ENCODE measurements at places on chromosomes 3 and 15.

- DNase-seq = no peak
Measured at GRCh38 chr15:98586066-98586465, 62.3 kb upstream of the IGF1R start.

GRCh38 chr3:80770106-80771074 is 991.1 kb downstream of the GBE1 start:
- peak; percentile 23 for DNase-seq

- DNase-seq = no peak
Measured at GRCh38 chr3:141812084-141812483, 48.9 kb downstream of the GRK7 start.

- peak; percentile 29 for DNase-seq
Measured at GRCh38 chr3:52533623-52534280, at the start of gene NT5DC2. TSS of gene NT5DC2 (minus strand) at chr3:52533857. CDS start at chr3:52533737, 120 bp downstream.

GRCh38 chr15:97944724-97945123 is 15.8 kb upstream of the ARRDC4 start:
- DNase-seq = no peak

- no peak for DNase-seq
Measured at GRCh38 chr3:187085933-187086332, 53.4 kb downstream of the RPL39L start.

- DNase-seq = no peak
Measured at GRCh38 chr15:101554115-101554915, 64.8 kb upstream of the PCSK6 start.

GRCh38 chr3:19547665-19548464 is 386.2 kb downstream of the EFHB start:
- DNase-seq = no peak

- no peak for DNase-seq
Measured at GRCh38 chr3:78348664-78349063, 1308.8 kb downstream of the ROBO2 start.

DNA sequence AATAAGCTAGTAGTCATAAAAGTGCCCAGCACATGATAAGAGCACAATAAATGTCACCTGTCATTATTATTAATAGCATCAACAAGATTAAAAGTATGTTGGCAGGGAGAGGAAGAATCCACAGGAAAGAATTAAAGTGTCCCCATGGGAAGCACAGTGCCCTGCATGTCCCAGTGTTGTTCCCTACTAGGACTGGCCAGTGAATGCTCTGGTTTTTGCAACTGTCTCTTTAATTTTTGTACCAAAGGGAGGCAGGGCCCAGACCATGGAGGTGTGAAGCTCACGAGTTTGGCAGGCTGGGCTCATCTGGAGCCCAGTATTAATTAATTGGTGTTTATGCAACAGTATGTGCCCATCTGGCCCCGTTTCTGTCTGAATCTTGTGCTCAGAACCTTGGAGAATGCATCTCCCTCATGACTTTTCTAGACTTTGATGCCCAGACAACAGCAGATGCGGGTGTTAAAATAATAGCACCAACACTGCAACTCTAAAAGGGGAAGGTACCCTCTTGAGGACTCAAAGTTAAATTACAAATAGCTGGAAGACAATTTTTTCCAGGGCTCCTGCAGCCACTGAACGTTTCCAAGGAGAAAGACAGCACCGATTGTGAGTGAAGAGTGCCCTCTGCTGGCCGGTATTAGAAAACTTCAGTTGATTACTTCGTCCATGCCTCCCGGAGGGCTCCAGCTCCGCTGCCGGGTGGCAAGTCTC is 71.9 kb upstream of the SPATA12 start:
- DNase-seq = peak; percentile 74

DNA sequence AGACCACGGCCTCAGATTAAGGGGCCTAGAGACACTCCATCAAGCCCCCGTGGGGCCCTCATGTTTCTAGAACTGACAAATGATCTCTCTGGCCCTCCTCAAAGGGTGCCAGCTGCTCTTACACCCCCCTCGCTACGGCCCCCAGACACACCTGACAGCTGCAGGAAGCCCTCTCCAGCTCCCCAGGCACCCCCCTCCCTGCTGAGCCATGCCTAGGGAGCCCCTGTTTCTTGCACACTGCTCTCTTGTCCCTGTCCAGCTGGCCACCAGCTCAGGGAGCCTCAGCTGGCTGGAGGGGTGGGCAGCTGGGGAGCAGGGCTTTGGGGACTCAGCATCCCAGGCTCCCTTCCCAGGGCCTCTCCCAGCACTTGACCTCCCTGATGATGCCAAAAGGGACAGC is 14.8 kb downstream of the TNK2 start:
- DNase-seq = no peak

DNA sequence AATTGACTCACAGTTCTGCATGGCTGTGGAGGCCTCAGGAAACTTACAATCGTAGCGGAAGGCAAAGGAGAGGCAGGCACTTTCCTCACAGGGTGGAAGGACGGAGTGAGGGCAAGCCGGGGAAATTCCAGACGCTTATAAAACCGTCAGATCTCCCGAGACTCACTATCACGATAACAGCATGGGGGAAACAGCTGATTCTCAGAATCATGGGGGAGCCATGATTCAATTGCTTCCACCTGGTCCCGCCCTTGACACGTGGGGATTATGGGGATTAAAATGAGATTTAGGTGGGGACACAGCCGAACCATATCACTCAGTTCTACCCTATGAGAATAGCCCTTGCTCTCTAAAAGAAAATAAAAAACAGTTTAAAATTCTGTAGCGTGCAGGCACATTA is 13.4 kb upstream of the SYNPR start:
- DNase-seq = no peak

GRCh38 chr3:62098646-62099365 is 274.5 kb downstream of the FEZF2 start:
- no peak for DNase-seq

DNA sequence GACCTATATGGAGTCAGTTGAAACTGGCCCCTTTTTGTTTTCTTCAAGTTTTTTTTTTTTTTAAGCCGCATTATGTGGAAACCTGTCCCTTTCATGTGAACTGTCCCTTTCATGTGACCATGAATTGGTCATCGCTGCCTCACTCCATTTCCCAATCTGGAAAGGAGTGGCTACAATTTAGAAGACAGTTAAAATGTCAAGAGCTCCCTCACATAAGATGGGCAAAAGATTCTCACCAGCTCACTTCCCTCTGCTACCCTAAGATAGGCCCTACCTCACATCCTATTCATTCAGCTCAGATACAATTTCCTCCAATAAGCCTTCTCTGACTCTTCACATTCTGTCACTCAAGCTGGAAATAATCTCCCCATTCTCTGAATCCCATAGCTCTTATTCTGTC is 111.3 kb upstream of the BCL6 start:
- no peak for DNase-seq

- no peak for DNase-seq
Measured at GRCh38 chr15:34460451-34460850, 22.8 kb upstream of the GOLGA8A start.

DNA sequence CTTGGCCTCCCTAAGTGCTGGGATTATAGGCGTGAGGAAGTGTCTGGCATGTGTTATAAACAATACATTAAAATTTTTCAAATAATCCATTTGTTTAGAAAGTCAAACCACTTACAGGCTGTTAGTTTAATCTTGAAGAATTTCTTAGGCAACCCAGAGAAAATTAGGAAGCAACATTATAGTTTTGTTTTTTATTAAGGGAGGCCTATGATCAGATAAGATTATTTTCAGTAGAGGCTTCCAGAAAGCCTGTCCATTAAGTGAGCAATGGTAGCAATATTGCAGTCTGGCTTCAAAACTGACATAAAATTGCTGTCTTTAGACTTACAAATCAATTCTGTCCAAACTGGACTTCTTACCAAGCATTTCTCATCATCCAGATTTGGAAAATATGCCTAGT is 49.6 kb downstream of the CD47 start:
- no peak for DNase-seq

GRCh38 chr15:60865507-60865906 is 363.6 kb downstream of the RORA start:
- DNase-seq = no peak

DNA sequence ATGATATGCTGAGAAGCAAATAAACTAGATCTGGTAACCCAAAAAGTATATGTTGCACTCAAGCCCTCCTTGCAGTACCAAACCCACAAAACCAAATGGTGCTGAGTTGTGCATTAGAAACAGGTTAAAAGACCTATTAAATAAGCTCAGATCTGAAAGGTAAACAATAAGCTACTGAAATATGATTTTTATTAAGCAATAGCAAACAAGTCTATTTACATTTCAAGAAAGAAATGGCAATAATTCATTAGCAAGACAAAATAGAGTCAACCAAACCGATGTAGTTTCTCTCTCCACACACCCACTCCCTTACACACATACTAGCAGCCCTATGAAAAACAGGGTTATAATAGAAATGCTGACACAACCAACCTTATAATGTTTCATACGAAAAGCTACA is 760.3 kb downstream of the FHIT start:
- no peak for DNase-seq

GRCh38 chr15:67511606-67512005 is 9.3 kb upstream of the C15orf61 start:
- DNase-seq = no peak

DNA sequence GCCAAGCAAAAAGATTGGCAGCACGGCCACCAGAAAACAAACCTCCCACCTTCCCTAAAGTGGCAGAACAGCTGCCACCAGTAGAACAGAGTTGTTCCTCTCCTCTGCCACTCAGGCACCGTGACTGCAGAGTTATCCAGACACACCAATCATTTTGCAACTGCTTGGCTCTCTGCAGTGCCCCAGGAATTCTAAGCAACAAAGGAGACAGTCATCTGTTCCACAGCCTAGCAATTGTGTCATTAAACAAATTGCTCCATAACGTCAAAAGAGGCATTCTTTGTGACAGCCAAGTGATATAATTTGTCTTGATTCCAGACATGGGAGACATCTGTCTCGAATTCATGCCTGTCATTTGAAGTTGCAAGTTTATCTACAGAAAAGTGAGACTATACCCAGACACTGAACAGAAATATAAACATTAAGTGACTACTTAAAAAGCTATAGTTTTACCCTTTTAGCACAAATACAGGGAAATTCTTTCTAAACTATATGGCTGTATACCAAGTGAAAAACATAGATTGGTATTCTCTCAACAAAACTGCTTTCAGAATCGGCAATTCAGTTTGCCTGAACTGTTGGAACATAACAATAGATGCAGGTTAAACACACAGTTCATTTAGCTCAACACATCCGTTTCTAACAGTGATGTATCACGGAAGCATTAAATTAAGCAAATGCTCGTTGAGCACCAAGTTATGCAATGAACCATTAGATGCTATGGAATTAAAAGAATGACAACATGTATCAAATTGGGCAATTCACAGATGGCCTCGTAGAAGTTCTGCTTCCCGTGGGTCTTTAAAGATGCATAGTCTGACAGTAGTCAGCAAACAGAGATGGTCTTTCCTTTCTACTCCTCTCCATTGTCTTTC is 281.3 kb downstream of the FGF12 start:
- no peak for DNase-seq

- DNase-seq = no peak
Measured at GRCh38 chr15:76006136-76006778, 6.0 kb downstream of the NRG4 start.

DNA sequence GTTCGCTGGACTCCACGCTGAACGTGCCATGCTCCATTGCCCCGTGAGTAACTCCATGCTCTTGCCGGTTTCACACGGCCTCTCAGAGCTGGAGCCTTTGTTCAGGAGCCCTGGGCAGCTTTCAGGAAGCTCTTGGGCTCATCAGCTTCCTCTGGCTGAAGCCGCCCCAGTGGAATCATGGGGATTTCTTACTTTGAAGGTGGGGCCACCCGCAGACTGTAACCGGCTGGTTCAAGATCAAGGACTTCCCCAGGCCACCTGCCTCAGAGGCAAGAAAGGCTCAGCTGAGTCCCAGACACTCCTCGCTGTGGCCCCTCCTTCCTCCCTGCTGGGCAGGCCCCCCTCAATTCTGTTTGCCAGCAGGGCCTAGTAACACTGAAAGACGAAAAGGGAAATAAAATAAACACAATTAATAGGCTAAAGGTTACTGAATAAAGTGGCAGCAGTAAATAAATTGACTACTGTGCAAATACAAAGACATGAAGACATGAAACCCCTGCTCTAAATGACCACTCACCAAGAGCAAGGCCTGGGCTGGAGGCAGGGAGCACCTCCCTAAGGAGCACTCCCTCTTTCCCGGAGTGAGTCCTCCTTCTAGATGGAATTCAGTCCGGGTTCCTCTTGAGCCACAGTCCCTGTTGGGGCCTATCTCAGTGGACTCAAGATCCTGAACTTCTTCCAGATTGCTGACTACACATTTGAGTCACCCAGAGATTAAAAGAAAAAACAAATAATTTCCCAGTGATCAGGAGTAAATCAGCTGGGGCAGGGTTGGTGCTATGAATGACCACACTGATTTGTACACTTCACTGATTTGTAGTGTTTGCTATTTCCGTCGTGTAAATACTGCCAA is 51.0 kb downstream of the ZDHHC19 start:
- peak; percentile 42 for DNase-seq

- no peak for DNase-seq
Measured at GRCh38 chr3:89644716-89645115, 537.3 kb downstream of the EPHA3 start.

DNA sequence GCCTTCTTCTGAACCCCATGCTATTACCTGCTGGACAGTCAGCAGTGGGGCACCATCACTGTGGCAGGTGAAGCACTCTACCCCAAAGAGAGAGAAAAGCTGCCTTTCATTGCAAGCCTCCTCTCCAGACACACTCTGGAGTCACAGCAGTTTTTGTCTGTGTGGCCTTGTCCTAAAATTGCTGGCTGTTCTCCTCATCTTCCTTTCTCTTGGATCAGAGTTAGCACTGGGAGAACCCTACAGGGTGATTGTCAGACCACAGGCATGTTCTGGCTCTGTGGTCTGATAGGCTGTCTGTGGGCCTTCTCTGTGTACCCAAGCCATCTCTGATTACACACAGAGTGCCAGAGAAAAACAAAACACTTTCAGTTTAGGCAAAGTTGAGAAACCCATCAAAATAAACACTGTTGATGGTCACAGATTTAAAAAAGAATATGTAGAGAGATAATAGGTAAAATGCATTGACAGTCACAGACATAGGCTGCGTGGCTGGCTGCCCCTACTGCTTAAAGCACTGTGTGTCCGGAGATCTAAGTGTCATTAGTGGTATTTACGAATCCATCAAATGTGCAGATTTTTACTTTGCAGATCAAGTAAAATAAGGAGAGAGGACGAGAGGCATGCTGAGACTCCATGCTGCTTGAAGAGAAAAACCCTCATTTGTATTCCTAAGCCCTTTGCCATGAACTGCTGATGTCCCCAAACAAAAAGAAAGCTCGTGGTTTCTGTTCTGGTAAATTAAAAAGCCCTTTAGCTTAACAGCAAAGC is 689.9 kb downstream of the TUSC7 start:
- DNase-seq = peak; percentile 6
